ENCODE measurements at places on chromosomes 2 and 18.

GRCh38 chr2:27083410-27084296, 2.9 kb upstream of the KHK start:
- no peak for DNase-seq

GRCh38 chr2:224749136-224749535, 33.0 kb upstream of the CCDC195 start:
- no peak for DNase-seq

DNA sequence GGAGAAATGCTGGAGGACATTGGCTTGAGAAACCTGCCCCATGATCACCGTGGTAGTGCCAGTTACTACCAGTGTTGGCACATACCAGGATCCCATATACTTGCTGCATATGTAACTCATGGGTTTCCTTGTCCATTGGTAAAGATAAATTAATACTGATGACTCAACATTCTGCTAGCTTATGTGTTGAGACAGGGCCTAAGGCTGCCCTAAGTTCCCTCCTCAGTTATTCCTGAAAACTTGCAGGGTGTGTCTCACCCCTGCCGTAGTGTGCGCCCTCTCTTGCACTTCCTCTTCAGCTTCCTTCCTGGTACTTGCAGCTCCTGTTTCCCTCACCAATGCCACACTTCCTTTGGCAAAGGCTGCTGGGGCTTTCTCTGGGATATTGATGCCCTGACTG, 4.3 kb upstream of the INO80C start:
- no peak for DNase-seq

- DNase-seq: no peak
These were observed 2.9 kb downstream of the RETREG2 start for GRCh38 chr2:219180961-219181360.

DNA sequence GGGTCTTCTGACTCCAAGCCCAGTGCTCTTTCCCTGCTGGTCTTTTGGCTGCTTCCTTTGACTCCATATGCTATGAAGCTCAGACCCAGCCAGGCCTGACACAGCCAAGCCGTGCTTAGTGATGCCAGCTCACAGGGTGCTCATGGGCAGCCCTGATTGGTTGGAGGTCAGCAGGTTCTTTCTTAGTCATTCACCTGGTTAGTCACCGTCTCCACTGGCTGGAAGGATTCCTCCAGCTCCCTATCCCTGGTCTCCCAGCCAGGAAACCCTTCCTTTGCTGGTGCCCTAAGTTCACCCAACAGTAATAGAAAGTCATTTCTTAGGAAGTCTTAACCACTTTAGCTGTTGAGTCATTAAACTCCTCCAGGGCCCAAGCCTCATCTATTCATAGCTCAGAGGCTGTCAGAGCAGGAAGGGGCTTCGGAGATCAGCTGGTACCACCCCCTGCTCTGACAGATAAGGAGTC, 3.9 kb downstream of the KCNK3 start:
- peak; percentile 10 for DNase-seq

GRCh38 chr2:231679908-231680284, 28.4 kb upstream of the PTMA start:
- no peak for DNase-seq

- no peak for DNase-seq
These were observed 93.3 kb downstream of the HS1BP3 start for GRCh38 chr2:20557635-20558034.

DNA sequence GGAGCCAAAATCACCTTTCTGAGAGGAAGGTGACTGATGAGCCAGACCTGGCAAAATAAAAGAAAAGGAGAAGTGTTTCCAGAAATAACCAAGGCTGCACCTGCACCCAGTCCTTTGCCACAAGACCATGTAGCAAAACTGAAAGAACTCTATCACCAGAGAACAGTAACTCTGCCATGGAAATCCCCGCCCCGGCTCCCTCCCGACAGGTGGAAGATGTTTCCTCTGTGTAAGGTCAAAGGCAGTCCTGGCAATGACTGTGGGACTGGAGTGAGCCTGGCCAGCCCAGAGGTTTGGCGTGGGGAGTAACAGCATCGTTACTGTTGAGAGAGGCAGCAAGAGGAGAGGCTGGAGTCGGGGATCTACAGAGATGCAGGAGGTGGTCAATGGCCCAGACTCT, 42.3 kb downstream of the SPRED2 start:
- no peak for DNase-seq

DNA sequence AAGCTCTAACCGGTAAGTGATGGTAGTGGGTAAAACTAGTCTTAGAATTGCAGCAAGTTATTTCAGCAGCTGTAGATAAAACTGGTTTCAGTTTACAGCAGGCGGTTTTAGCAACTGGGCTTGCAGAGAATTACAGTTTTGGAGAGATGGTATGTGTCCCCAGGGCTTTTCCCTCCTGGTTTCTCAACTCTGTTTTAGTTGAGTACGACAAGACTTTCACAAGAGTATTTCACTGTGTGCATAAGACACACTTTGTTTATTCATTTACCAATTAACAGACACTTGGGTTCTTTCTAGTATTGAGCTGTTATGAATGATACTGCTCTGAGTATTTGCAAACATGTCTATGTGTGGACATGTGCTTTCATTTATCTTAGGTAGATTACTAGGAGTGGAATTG, 65.6 kb upstream of the RFX8 start:
- DNase-seq: peak; percentile 43

DNA sequence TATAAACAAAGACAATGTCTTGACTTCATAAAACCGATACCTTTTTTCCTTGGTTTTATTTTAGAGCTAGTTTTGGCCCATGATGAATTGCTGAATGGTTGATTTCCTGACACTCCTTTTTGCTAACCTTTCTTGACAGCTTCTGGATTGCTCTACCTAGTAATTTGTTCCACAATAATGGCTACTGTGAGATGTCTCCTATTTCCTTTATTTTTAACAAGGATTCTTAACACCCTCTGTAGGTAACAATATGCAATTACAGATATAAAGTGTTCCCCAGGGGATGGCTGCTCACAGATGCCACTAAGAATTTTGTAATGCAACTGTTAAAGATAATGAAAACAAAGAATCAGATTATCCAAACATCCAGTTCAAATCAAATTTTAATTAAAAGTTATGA, 100.8 kb upstream of the ATP5MC3 start:
- DNase-seq: peak; percentile 67

GRCh38 chr18:37529863-37530262, 35.7 kb downstream of the CELF4 start:
- DNase-seq: no peak

DNA sequence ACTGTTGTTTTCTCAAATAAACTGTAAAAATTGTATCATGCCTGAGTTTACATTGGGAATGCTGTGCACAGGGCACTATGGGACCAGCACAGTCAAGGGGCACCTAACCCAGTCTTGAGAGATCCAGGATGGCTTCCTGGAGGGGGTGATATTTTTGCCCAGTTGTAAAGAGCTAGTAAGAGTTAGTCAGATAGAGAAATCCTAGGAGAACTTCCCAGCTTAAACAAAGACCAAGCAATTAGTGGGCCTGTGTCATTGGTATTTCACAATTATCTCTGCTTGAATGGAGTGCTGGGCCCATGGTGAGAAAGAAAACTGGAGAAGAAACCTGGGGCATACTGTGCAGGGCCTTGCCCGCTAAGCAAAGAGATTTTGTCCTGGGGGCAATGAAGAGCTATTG, 12.2 kb downstream of the XDH start:
- DNase-seq: no peak

DNA sequence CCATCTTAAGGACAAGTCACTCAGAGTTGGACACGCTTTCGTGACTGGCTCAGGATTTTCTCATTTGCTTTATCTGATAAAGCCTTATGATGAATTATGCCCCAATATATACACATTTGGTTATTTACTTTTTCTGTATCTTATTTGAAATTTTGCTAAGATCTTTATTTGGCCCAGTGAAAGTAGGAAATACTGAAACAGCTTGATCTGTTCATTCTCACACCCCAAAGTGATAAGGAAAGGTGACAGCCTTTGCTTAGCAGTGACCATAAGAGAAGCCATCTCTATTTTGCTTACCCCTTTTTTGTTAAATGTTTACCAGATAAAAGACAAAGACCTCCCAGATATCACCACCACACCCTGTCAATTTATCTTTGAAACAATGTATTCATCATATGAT, 428.3 kb downstream of the PARD3B start:
- no peak for DNase-seq

- DNase-seq: peak; percentile 90
These were observed 115.2 kb downstream of the TTC32 start for GRCh38 chr2:19786408-19787058.

DNA sequence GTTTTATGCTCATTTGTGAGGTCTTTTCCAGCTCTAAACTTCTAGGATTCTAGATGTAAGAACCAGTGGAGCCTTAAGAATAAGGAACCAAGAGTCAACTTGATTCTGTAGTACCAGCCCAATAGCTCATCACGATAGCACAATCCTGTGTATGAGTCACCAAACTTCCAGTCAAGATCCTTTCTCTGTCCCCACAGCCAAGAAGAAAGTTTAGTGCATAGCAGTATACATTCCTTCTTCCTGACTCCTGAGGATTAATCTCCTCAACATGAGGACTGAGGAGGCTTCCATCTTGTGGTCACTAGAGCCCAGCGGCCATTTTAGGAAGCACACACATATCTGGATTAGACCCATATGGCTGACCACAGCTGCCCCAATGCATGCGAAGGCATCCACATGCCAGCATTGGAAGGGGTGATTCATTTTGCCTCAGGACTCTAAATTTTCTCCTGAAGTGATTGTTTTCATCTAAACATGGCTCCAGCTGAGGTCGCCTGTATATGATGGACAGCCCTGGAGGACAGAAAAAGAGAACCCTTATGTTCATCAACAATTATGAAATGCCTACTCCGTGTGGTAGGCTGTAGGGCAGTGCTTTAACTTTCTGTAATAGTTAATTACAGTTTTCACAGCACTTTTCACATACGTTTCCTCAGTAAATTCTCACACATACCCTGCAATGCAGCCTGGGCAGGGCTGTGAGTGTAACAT, 53.5 kb downstream of the RASGRP3 start:
- peak; percentile 45 for DNase-seq

- no peak for DNase-seq
These were observed 497.2 kb upstream of the NETO1 start for GRCh38 chr18:73365018-73365417.

DNA sequence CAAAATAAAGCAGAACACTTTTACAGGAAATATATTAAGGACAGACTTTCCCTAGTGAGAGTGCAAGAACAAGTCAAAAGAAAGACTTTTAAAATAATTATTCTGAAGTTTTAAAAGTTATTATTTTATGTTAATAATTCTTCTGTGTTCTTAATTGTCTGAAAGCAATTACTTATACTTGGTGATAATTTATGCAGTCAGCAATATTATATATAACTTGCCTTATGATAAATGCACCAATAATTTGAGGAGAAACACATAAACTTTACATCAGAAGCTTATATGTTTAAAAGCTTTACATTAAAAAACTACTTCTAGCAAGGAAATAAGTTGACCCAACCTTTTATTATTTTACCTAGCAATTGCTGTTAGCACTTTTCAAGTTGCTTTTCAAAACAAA, 3.5 kb upstream of the CALCRL start:
- no peak for DNase-seq

DNA sequence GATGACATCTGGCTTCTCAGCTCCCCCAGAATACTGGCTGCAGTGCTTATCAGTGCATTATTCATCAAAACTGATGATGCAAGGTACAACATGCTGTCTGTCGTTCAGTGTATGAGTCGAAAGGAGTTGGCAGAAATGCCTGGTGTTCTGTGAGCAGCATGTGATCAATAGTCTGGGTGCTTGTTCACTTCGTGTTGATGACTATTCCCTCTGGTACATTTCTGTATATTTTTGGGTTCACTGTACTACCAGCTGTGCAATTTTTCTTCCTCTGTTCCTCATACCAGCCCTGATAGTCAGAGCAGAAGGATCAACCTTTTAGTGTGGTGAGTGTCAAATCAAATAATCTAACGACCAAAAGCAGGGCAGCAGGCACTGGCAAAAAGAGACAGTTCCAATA, 59.0 kb upstream of the KLHL14 start:
- DNase-seq: no peak

- DNase-seq: no peak
These were observed 448.9 kb upstream of the ETAA1 start for GRCh38 chr2:66948234-66948633.

DNA sequence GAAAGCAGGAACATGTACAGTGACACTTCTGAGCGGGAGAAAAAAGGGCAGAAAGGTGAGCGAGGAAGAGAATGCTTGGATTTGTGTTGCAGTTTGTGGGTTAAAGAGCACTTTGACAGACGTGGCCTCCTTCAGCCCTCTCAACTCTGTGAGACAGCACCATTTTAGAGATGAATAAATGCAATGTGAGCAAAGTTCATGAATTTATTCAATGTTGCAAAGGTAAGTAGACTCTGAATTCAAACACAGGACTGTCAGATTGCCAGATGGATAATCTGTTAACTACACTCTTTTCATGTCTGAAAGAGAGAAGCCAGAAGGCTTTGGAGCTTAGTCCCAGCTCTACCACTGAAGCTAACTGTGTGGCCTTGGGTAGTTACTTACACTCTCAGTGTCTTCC, 47.7 kb downstream of the BOD1L2 start:
- no peak for DNase-seq

- DNase-seq: peak; percentile 65
These were observed 943.3 kb upstream of the FANCL start for GRCh38 chr2:59184276-59185020.

DNA sequence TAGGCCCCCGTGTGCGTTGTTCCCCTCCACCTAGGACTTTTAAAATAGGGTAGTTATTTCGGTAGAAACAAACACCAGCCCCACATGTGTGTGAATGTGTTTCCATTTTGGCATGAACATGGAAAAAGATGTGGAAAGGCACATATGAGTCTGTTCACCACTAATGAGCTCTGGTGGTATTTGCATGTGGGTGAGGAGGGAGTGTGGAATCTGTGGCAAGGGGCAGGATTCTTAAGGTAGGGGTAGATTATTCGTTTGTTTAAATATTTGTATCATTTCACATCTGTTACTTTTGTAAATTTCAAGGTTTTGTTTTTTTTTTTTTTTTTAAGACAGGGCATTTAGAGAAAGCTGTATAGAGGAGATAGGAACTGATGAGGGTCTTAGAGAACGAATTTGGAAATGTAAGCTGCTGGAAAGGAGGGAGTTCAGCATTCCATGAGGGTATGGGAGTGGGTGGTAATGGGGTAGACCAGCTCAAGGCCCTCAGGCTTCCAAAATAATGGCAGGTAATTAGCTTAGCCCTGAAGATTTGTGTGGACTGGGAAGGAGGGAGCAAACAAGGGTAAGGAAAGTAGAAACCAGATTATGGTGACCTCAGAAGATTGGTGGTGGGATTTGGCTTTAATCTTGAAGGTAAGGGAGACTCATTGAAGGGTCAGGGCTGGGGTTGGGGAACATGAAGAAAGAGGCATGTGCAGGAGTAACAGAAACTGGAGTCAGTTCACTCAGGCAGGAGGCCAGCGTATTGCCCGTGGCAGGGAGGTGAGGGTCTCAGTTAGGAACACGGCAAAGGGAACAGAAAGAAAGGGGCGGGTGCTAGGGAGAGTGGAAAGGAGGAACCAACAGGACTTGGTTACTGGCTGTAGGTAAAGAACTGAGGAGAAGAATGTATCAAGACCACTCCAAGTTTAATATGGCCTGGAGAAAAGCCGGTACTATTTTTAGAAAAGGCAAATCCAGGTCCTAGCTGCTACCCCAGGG, 123.6 kb downstream of the PLB1 start:
- no peak for DNase-seq

Data from OCI-M1 (cell line).